ENCODE measurements at places on chromosomes 13 and 19. TPM values are rescaled to one million over a fixed set of nuclear protein-coding genes. Genes with fewer than 3 reads are reported as not detected.

DNA sequence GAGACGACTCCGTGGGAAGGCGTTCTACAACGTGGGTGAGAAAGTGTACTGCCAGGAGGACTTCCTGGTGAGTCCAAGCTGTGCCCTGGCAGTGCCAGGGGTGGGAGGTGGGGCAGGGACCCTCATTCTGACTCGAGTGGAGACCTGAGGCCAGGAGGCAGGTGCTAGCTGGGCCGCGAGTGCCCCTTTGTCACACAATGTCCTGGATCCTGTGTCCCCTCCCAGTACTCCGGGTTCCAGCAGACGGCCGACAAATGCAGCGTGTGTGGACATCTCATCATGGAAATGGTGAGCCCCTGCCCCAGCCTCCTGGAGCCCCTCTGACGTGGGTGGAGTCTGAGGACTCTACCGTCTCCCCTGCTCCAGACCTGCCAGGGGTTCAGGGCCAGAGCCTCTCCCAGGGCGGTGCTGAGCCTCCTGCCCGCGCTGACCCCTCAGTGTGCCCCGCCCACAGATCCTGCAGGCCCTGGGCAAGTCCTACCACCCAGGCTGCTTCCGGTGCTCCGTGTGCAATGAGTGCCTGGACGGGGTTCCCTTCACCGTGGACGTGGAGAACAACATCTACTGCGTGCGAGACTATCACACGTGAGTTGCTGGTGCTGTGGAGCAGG is 11.6 kb downstream of the WTIP start:
- H3K4me3 ChIP-seq: no peak overlapping the region
- no peaks in the 10 kb centered on the region for H3K27me3 ChIP-seq
- no peaks in the 10 kb centered on the region for H3K36me3 ChIP-seq
- no peaks in the 10 kb centered on the region for H3K4me1 ChIP-seq

- no peak overlapping the region for H3K4me3 ChIP-seq
- no peaks in the 10 kb centered on the region for H3K36me3 ChIP-seq
- no peaks in the 10 kb centered on the region for H3K27me3 ChIP-seq
- H3K27ac ChIP-seq: no peak overlapping the region
Observed at GRCh38 chr13:56412856-56413255, 727.9 kb upstream of the PRR20A start.

LILRA1 gene
- total RNA-seq: 2.8 TPM

DNA sequence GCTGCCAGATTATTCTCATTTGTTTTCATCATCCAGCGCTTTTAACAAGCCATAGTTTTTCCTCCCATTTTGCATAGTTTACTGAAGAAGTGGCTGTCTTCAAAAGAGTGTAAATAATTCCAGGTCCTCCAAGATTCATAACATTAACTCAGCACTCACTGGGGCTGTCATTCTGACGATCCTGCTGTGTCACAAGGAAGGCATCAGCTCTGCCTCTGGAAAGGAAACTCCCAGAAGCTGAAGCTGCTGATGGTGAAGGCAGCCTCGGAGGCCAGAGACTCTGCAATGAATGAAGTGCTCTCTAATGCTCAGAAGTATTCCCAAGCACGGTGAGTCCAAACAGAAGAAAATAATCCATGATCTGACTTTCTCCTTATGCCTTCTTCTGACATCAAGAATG is 60.0 kb downstream of the FLT1 start:
- peaks cover 48% of the 10 kb centered on the region for H3K4me1 ChIP-seq
- H3K36me3 ChIP-seq: peaks cover 17% of the 10 kb centered on the region
- peaks cover under 1% of the 10 kb centered on the region for H3K27me3 ChIP-seq
- H3K4me3 ChIP-seq: no peak overlapping the region
- peak overlapping the region; percentile 34 for H3K27ac ChIP-seq

DNA sequence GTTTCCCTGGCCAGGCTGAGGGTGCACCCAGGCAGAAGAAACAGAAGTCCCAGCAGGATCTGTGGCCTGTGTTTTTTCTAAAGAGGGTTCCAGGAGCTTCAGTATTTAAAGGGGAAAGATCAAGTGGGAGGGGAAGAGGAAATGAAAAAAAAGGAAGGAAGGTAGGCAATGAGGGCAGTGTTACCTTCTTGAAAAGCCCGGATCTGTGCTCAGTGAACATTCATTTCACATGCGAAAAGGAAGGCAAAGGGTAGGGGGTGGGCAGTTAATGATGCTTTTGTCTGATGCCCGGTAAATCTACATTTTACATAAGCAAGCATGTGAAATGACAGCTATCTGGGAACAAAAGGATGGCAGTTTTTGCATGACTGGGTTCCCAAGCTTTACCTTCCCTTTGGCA is 326.2 kb downstream of the UQCRFS1 start:
- no peak overlapping the region for H3K27ac ChIP-seq
- H3K36me3 ChIP-seq: no peaks in the 10 kb centered on the region
- H3K4me3 ChIP-seq: no peak overlapping the region
- DNase-seq: no peak

- no peaks in the 10 kb centered on the region for H3K36me3 ChIP-seq
- no peak for DNase-seq
- no peaks in the 10 kb centered on the region for H3K27me3 ChIP-seq
- no peaks in the 10 kb centered on the region for H3K4me1 ChIP-seq
- no peak overlapping the region for H3K27ac ChIP-seq
Observed at GRCh38 chr13:37686501-37686900, 87.9 kb upstream of the POSTN start.

PLEKHA4 gene
- 20.9 TPM for total RNA-seq

BCAM gene
- 108 TPM for total RNA-seq

SCEL gene
- total RNA-seq: not detected

- no peak overlapping the region for H3K4me3 ChIP-seq
- no peak overlapping the region for H3K27ac ChIP-seq
- H3K27me3 ChIP-seq: no peaks in the 10 kb centered on the region
- no peaks in the 10 kb centered on the region for H3K4me1 ChIP-seq
- no peaks in the 10 kb centered on the region for H3K36me3 ChIP-seq
- no peak for DNase-seq
Observed at GRCh38 chr19:9953802-9954542, 17.7 kb upstream of the OLFM2 start.

DNA sequence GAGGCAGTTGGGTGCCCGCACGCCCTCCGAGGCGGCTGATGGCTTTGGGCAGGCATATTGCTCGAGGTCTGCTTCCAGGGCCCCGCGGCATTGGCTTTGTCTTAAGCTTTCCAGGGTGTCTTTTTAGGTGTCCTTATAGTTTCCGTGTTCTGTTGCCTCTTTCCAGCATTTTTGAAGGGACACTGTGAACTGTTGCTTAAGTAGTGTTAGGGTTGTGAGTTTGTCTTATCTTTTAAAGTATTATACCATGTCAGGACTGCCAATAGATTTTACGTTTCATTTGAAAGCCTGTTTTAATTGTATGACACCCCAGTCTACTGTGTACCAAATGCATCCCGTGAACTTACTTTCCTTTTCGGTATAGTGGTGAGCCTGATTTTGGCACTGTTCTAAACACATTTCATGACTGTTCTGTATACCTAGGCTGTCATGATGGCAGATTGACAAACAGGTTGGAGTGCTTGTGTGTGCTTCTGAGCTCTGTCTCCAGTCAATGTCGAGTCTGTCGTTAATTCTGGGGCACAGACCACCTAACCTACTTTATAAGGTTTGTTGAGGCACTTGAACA is 656 bp downstream of the PCCA start:
- peak overlapping the region; percentile 90 for H3K4me3 ChIP-seq
- no peaks in the 10 kb centered on the region for H3K27me3 ChIP-seq
- no peaks in the 10 kb centered on the region for H3K36me3 ChIP-seq

DNA sequence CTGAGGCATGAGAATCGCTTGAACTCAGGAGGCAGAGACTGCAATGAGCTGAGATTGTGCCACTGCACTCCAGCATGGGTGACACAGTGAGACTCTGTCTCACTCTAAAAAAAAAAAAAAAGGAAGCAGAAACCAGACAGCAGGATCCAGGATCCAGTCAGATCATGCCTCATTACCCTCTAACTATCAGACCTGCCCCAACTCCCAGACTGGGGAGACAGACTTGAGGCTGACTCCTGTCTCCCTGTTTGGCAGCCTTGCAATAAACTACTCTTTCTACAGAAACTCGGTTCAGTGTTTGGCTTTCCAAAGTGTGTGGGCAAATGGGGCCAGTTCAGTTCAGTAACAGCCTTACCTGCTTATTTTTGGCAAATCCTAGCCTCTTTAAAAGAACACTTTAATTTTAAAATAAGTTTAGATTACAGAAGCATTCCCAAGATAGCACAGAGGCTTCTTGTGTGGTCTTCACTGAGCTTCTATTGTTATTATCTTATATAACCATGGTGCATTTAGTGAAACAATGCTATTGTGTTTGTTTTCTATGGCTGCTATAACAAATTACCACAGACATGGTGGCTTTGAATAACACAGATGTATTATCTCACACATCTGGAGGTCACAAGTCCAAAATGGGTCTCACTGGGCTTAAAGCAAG is 18.5 kb downstream of the RASL11A start:
- no peaks in the 10 kb centered on the region for H3K27me3 ChIP-seq
- no peak for DNase-seq
- no peak overlapping the region for H3K27ac ChIP-seq
- H3K4me3 ChIP-seq: no peak overlapping the region
- no peaks in the 10 kb centered on the region for H3K4me1 ChIP-seq

ENOX1 gene
- total RNA-seq: 3.9 TPM

GRCh38 chr13:103044056-103044455 is 22.2 kb downstream of the SLC10A2 start:
- no peak for DNase-seq
- no peaks in the 10 kb centered on the region for H3K27me3 ChIP-seq
- H3K4me1 ChIP-seq: no peaks in the 10 kb centered on the region

ZNF549 gene
- total RNA-seq: 5.1 TPM

DNA sequence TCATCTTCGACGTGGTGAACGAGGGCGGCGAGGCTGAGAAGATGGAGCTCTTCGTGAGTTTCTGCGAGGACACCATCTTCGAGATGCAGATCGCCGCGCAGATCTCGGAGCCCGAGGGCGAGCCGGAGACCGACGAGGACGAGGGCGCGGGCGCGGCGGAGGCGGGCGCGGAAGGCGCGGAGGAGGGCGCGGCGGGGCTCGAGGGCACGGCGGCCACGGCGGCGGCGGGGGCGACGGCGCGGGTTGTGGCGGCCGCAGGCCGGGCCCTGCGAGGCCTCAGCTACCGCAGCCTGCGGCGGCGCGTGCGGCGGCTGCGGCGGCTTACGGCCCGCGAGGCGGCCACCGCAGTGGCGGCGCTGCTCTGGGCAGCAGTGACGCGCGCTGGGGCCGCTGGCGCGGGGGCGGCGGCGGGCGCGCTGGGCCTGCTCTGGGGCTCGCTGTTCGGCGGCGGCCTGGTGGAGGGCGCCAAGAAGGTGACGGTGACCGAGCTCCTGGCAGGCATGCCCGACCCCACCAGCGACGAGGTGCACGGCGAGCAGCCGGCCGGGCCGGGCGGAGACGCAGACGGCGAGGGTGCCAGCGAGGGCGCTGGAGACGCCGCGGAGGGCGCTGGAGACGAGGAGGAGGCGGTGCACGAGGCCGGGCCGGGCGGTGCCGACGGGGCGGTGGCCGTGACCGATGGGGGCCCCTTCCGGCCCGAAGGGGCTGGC is 52.6 kb downstream of the MAP4K1 start:
- H3K27ac ChIP-seq: no peak overlapping the region
- no peak overlapping the region for H3K4me3 ChIP-seq
- no peak for DNase-seq

TTYH1 gene
- total RNA-seq: 1.0 TPM

- H3K27ac ChIP-seq: no peak overlapping the region
- no peak overlapping the region for H3K4me3 ChIP-seq
- H3K4me1 ChIP-seq: no peaks in the 10 kb centered on the region
- DNase-seq: no peak
- H3K27me3 ChIP-seq: peaks cover 18% of the 10 kb centered on the region
Observed at GRCh38 chr13:25980255-25980654, 71.6 kb downstream of the SHISA2 start.

ZNF14 gene
- 4.5 TPM for total RNA-seq

DNA sequence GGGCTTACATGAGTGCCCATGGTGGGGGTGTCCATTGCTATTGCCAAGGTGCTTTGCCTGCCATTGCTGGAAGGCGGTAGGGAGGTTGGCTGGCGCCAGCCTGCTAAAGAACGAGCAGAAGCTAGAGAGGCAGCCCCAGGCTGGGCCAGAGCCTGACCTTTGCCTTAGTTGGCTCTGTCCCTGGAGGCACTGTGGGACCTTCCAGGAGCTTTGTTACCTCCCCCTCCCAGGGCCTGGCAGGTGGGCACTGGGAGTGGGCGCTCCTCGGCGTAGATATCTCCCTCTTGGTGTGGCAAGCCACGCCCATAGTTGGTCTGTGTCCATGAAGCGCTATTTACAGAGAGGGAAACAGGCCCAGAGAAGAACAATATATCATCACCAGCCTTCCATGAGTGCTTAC is 2.3 kb upstream of the SLC25A42 start:
- H3K27me3 ChIP-seq: no peaks in the 10 kb centered on the region
- peak overlapping the region; percentile 77 for H3K27ac ChIP-seq
- peaks cover 15% of the 10 kb centered on the region for H3K36me3 ChIP-seq
- peaks cover 22% of the 10 kb centered on the region for H3K4me1 ChIP-seq

DNA sequence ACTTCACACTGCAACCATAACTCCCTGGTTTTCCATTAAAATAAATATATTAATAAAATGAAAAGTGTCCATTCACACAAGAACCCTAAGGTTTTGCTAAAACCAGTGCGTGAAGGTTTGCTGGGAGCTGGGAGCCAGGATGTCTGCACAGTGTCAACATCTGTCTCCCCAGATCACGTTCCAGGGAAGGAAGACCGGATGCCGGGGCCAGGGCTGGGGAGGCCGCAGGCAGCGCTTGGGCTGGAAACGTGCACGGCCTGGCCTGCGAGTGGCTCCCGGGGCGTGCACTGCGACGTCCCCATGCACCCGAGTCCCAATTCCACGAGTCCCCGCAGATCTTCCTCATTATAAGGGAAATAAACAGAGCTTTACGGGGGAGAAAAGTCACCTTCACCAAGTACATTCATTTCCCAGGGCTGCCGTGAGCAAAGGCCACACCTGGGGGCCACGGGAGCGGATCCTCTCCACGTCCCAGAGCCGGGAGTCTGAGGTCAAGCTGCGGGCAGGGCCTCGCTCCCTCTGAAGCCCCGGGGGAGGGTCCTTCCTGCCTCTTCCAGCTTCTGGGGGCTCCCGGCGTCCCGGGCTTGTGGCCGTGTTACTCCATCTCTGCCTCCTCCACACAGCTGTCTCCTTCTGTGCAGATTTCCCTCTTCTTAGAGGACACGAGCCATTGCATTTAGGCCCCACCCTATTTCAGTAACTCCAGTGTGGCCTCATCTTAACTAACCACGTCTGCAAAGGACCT is 12.8 kb downstream of the SHC2 start:
- DNase-seq: peak; percentile 28
- peak overlapping the region; percentile 32 for H3K27ac ChIP-seq
- H3K4me1 ChIP-seq: peaks cover 10% of the 10 kb centered on the region
- H3K27me3 ChIP-seq: no peaks in the 10 kb centered on the region
- no peak overlapping the region for H3K4me3 ChIP-seq

ANGPTL8 gene
- not detected for total RNA-seq

- no peaks in the 10 kb centered on the region for H3K4me1 ChIP-seq
- no peak overlapping the region for H3K27ac ChIP-seq
- no peak overlapping the region for H3K4me3 ChIP-seq
- H3K36me3 ChIP-seq: no peaks in the 10 kb centered on the region
- no peaks in the 10 kb centered on the region for H3K27me3 ChIP-seq
Observed at GRCh38 chr13:52394586-52394985, 11.4 kb downstream of the THSD1 start.

DNA sequence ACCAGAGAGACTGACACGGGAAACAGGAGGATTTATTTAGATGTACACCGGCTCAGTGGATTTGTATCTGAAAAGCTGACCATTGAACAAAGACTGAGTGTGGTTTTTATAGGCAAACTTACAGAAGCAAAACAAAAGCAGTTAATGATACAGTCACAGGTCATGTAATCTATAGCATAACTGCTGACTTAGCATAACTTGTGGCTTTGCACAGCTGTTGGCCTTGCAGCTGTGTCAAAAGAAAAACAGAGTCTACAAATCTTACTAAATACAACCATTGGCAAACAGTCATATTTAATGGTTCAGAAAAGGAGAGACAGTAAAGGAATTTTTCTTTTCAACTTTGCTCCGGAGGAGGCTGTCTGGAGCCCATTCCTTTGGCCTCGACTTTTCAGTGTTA is 2.3 kb upstream of the ILF3 start:
- H3K4me3 ChIP-seq: no peak overlapping the region

Measured in heart right ventricle (tissue), 16 donors.